ENCODE measurements at places on chromosomes 12 and 14.

DNA sequence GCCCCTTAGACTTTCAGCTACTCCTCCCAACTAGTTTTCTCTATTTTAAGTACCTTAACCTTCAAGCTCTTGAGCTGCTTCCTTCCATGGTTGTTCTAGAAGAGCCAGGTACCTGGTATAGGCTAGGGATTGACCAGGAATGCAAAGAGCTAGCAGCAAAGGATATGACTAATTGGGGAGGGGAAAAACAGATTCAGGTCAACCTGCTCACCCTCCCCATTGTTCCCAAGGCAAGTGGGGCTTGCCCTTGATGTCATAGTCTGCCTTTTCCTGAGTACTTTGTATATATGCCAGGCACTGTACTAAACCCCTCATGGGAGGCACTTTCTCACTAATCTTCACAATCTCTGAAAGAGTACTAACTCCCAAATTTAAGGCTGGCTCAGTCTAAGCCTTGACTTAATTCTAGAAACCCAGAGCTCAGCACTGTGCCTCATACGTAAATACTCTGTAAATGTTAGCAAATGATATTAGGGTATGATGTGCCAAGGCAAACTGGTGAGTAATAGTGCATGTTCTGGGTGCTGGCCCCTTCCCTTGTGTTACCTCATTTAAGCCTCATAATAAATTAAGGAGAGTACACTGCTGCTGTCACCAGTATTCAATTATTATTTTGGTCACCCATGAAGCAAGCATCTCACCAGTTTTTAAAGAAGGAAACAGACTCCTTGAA lies 42.2 kb downstream of the SUDS3 start:
- no peak for DNase-seq

GRCh38 chr12:100868487-100868886 lies 73.9 kb downstream of the ANO4 start:
- DNase-seq: no peak

GRCh38 chr12:28349196-28349595 lies 158.9 kb downstream of the CCDC91 start:
- DNase-seq: no peak

- DNase-seq: no peak
Observed at GRCh38 chr12:13336216-13336615, 139.7 kb downstream of the EMP1 start.

DNA sequence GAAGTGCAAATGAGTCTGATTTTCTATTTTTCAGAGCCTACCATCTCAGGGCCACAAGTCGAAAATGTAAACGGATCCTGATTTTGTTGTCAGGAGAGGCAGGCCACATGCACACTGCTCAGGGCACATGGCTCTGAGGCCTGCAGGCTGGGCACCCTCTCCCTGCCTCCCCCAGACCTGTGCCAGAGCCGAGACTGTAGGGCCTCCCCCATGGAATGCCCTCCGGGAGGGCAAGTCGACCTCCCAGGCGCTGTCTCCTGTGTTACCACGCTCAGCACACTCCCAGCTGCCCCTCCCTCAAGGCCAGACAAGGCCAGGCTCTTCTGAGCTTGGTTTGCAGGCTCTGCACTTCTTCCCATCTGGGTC lies 121.7 kb downstream of the CRACR2A start:
- no peak for DNase-seq

- DNase-seq: no peak
Observed at GRCh38 chr12:46904406-46905238, 78.8 kb upstream of the SLC38A4 start.

DNA sequence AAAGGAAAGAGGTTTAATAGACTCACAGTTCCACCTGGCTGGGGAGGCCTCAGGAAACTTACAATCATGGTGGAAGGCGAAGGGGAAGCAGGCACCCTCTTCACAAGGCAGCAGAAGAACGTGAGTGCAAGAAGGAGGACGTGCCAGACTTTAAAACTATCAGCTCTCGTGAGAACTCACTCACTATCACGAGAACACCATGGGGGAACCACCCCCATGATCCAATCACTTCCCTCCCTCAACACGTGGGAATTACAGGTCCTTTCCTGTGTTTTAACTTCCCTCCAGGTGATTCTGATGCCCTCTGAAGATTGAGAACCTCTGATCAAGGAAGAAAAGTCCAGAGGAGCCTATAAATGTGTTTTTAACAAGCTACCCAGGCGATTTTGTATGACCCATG lies 358.7 kb downstream of the MED13L start:
- DNase-seq: no peak

GRCh38 chr12:111673503-111673902 lies 12.3 kb downstream of the BRAP start:
- DNase-seq: no peak

GRCh38 chr12:110776410-110776809 lies 33.7 kb upstream of the PPP1CC start:
- peak; percentile 77 for DNase-seq

DNA sequence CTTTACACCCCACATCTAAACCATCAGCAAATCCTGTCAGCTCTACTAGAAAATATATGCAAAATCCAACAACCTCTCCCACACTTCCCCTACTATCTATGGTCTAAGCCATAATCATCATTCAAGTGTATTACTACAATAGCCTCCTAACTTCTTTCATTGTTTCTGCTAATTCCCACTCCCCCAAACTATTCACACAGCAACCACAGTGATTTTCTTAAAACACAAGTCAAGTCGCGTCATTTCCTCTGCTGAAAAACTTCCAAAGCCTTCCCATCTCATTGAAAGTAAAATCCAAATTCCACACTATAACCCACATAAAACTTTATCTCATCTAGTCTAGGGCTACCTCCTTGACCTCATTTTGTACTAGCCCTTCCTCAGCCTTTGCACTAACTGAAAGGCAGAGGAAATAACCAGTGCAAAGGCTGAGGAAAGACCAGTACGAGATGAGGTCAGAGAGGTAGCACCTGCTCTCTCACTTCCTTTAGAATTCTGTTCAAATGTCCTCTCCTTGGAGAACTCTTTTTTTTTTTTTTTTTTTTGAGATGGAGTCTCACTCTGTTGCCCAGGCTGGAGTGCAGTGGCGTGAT lies 65.5 kb upstream of the MDM1 start:
- DNase-seq: no peak

- DNase-seq: peak; percentile 69
Observed at GRCh38 chr12:42299392-42300308, 26.2 kb downstream of the ZCRB1 start.

DNA sequence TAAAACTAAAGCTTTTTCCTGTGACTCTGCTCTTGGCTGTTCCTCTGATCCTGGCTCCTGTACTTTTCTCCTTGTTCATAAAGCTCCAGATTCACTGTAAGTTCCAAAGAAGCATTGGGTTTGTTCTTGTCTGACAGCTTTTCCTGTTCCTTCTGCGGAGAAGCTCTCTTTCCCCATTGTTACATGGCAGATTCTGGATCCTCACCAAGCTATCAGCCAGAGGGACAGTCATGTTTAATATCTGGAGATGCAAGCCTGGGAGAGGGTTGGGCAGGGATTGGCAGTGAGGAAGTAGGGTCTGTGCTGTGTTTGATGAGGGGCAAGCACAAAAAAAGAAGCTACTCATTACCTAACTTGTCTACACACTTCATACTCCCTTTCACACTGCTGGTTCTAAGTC lies 107.9 kb downstream of the AKAP6 start:
- no peak for DNase-seq

DNA sequence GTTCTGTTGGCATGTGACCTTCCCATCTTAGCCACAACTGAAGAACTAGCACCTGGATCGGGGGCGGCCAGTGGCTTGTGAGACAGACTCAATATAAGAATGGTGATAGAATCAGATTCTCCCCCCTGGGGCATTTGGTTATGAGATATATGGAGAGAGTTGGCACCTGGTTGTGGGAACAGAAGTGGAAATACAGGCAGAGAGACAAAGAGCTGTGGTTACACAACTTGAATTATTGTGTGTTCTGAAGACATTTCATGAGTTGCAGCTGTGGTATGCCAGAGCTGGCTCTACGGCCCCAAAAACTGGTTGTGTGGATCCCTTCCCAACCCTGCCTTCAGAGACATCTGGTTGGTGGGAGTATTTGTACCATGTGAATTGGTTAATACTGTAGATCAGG lies 2.9 kb upstream of the MSRB3 start:
- DNase-seq: no peak

DNA sequence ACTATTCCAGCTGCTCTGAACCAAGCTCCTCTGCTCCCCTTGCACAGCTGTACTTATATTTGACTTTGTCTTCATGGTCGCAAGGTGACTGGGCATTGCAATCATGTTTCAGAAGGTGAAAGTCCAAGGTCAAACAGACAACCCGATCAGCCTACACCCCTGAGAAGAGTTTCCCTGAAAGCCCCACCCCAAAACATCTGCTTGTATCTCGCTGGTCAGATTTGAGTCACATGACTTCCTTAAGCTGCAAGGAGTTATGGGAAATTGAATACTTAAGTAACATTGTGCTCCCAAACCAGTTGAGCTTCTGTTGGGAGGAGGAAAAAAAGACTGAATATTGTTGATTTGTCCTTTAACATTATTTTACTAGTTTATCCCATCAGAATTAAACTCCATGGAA lies 83.4 kb upstream of the FZD10 start:
- DNase-seq: no peak

DNA sequence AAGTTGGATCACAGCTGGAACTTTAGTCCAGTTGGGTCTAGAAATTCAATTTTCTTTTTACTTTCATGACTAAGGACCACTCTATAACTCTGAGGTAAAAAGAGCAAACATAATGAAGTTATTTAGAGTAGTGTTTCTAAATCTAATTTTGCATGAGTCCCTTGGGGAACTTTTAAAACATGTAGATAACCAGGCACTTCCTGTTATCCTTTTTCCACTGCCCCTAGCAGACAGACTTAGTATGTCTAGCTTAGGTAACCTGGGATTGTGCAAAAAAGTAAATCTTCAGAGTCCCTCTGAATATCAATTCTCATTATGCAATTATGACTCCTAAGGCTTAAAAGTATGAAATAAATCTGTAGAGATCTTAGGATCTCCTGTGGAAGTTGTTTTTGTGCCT lies 371.2 kb downstream of the DIO2 start:
- DNase-seq: no peak

DNA sequence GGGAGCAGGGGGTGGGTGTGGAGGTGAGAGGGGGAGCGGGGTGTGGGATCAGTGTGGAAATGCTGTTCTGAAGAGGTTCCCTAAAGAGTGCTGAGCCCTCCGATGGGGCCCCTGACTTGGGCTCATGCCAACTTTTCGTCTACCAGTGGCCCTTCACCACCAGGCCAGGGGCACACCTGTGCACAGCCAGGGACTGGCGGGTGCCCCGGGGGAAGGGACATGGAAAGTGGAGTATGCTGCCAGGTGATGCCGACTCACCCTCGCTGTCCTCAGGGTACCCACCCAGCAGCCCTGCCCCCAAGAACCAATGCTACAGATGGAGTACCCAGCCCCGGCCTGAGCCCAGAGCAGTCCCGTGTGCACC lies 26.2 kb downstream of the AMN start:
- DNase-seq: no peak

DNA sequence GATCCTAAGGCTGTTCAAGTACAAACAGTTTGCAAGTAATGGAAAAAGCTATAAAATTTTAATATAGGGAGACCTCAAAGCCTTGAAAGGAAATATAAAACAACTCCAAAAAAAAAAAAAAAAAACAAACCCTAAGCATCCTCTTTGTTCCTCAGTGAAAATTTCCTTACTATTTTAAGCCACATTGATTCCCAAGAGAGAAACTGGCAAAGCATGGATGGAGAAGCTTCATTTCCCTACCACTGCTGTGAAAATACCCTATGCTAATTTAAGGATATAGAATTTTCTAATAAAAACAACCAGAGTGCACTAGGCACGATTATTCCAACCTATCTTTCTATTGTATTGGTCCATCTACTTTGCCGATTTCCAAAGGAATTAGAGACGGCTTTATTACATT lies 283.1 kb downstream of the CACNA1C start:
- DNase-seq: no peak

GRCh38 chr12:71972441-71973074 lies 33.9 kb downstream of the TPH2 start:
- no peak for DNase-seq
